Posterior cingulate gyrus (tissue), 11 donors: ENCODE measurements at places on chromosomes 3 and 15.
A peak's percentile ranks its signal among the peaks of the same experiment; 100 is the strongest.

GRCh38 chr3:4708230-4708629 is 215.1 kb downstream of the ITPR1 start:
- DNase-seq = no peak

GRCh38 chr3:111541911-111542483 is at the start of gene CD96:
Gene CD96, plus strand, starts transcription at chr3:111542197. Its CDS starts 52 bp downstream, at chr3:111542249.
- no peak for DNase-seq

DNA sequence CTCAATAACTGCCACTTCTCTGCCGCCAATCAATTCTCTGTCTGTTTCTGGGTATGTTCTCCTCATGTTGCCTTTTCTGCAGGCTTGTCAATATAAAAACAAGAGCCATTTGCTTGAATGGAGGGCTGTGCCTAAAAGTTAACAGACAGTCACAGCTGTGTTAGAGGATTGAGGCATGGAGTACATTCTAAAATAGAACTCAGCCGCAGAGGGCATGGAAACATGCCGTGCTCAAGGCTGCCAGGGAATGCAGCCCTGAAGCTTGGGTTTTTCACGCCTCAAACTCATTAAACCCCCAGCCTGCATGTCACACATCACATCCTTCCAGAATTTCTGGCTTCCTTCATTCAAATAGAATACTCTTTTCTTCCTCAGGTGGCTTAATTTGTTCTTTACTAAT is 166.6 kb downstream of the TPRG1 start:
- no peak for DNase-seq

DNA sequence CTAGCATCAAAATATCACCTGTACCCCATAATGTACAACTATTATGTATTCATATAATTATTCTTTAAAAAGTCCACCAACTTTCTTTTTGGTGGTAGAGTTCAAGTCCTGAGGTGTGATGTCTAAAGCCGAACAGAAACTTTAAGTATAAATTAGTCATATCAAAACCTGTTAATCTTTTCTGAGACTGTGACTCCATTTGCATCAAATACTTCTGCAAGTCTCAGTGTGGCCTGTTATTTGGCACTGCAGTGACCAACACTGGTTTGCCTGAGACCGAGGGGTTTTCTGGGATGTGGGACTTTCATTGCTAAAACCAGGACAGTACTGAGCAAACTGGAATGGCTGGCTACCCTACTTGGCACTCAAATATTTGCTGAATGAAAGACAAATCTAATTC is 7.3 kb downstream of the NGLY1 start:
- DNase-seq = no peak

- DNase-seq = peak; percentile 90
These were observed 514 bp downstream of the MBNL1 start for GRCh38 chr3:152269056-152269830.

DNA sequence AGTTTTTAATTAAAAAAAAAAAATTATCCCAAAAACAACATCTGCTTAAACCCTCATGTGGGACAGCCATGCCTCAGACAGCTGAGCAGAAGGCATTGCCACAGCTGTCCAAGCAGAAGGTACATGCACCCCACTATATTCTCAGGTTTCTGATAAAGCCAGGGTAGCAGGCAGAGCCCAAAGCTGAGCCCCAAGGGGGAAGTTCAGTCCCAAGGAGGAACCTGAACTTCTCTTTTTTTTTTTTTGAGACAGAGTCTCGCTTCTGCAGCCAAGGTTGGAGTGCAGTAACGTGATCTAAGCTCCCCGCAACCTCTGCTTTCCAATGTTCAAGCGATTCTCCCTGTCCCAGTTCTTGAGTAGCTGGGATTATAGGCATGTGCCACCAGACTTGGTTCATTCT is 33.2 kb downstream of the MKRN2 start:
- DNase-seq = no peak

- no peak for DNase-seq
These were observed 195.7 kb upstream of the SETMAR start for GRCh38 chr3:4107430-4107829.

GRCh38 chr15:27499191-27499590 is 528.2 kb downstream of the GABRG3 start:
- DNase-seq = no peak

DNA sequence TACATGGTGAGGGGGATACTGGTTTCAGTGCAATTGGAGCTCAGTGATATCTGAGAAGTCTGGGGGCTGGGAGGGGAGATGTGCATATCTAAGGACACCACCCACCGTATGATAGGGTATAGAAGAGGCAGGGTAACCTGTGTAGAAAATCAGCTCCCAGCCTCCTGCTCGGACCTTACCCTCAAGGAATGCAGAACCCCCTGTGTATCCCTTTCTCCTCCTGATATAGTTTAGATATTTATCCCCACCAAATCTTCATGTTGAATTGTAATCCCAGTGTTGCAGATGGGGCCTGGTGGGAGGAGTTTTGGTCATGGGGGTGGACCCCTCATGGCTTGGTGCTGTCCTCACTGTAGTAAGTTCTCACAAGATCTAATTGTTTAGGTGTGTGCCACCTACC is 48.2 kb upstream of the GATA2 start:
- no peak for DNase-seq

DNA sequence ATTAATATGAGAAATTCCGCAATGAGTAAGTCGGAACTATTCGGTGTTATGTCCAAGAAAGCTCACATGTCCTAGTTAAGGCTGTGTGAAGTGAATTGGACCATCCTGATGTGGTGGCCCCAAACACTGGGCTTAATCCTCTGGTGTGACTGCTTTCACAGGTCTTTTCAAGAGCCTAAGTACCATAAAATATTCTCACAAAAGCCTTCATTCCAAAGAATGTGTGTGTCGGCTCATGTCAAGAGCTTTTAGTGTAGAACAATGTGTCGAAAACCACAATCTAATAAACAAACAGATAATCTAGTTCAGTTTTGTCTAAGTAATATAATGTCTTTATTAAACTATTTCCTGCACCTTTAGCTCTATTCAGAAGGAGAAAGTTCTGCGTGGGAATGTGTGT is 311.4 kb downstream of the LPP start:
- DNase-seq = no peak
